NCI-H446 (cell line): ENCODE measurements at places on chromosomes 3 and 15.

GRCh38 chr15:72389231-72389630, 8.9 kb upstream of the TMEM202 start:
- DNase-seq = no peak

GRCh38 chr3:87132801-87133200, 94.3 kb upstream of the CHMP2B start:
- DNase-seq = no peak

DNA sequence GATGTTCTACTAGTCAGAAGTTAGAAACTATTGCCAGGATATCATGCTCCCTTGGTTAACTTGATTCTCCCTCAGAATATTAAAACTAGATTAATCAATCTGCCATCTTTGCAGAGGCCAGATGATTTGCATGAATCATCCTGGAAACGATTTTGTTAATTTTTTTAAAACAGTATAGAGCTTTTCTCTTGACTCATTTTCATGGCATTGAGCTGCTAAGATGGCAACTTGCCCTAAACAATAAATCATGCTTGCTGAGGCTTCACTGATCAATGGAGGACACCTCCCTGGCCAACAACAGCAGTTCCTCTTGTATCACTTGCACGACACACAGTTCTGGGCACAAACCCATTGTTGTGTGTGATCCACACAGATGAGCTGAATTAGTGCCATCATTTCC, 109.1 kb downstream of the COL6A6 start:
- DNase-seq = peak; percentile 97

- no peak for DNase-seq
Observed at GRCh38 chr3:147408188-147409100, 721 bp upstream of the ZIC1 start.

- no peak for DNase-seq
Observed at GRCh38 chr3:99878005-99878404, 60.3 kb downstream of the CMSS1 start.

DNA sequence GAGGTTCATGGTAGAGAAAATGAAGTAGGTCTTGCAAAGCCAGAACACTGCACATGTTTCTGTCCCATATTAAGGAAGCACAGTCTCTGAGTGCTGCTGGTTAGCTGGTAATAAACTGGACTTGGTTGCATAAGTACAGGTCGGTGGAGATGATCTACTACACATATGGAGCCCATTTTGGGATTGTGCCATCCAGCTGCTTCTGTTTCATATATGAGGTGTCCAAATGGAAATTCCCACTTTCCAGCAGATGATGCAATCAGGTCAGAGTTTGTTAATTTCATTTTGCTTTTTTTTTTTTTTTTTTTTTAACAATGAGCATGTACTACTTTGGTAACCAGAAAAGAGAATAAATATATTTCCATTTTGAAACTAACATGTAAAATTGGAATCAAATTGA, 122.6 kb downstream of the SATB1 start:
- DNase-seq = no peak

DNA sequence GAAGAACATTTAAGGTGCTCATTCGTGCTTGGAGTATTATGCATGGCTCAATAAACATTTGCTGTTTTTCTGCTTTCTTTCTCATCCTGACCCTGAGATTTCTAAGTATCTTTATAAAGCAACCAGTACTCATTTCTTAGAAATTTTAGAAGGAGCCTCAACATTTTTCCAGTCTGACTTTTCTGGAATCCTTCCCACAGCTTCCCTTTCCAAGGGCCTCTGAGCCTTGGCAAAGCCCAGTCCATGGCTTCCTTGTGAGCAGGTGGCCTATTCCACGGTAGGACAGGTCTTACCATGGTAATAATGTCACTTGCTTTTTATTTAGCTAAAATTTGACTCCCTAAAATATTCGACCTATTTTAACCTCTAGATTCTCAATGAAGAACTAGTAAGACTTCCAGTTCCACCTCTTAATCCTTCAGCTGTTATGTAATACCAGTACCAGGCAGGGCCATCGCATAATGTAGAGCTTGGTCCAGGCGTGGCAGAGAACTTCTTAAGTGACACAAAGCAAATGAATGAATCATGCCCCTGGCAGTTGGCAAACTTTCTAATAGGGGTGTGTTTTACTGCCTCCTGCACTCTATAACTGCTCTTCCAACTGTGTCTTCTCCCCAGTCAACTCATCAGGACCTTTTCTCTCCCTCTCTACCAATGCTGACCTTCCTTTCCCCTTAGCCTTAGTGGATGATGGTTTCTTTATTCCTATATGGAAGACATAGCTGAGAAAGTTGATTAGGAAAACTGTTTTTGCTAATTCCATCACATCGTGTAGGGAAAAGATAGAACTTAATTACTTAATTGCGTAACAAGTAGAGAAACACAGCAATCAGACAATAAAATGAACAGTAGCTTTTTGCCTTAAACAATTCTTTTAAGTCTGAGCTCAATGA, 894 bp upstream of the TM4SF4 start:
- DNase-seq = peak; percentile 65

DNA sequence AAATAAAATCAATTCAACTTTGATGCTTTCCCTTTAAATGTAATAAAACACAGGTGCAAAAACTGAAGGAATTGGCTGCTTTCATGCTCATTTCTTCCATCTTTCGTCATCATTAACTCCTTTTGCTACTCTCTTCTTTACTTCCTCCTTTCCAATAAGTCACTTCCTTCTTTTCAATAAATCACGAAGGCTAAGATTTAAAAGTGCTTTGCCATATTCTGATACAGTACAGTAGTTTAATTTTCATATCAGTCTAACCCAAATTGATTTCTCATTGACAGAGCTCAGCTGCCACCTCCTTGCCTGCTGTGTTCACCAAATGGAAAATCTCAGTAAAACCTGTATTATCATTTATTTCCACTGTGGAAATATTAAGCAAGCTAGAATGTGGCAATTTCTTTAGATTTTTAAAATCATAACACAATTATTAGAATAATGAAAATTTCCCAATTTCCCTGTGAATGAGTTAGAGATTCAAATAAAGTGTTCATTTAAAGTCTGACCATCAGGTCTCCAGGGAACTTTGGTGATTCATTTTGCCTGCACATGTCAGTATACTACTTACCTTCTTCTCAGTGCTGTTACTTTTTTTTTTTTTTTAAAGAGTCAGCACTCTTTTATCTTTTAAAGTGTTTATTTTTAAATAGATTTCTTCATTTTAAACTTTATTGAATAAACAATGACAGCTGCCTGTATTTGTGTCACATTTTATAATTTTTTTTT, 41.6 kb downstream of the NANOGP8 start:
- DNase-seq = no peak
